ENCODE measurements at places on chromosomes 3 and 15. TPM values are rescaled to one million over a fixed set of nuclear protein-coding genes. Genes with fewer than 3 reads are reported as not detected.

The PDZRN3 gene
- 40.5 TPM for total RNA-seq

The ZNF620 gene
- total RNA-seq: 0.99 TPM

The MESP2 gene
- total RNA-seq: 2.9 TPM

The PIERCE2 gene
- 6.6 TPM for total RNA-seq

The TRPM1 gene
- total RNA-seq: not detected

The ISLR gene
- 163 TPM for total RNA-seq

The CHRM5 gene
- total RNA-seq: not detected

The RGMA gene
- total RNA-seq: 6.1 TPM

The CADM2 gene
- total RNA-seq: not detected

The CLDN16 gene
- total RNA-seq: 0.09 TPM

The GOLGA8H gene
- 0.63 TPM for total RNA-seq

The FGF7 gene
- 97.7 TPM for total RNA-seq

The SPG11 gene
- total RNA-seq: 84.8 TPM

The PRSS50 gene
- total RNA-seq: not detected

The TRH gene
- total RNA-seq: 2.5 TPM

The CASR gene
- not detected for total RNA-seq

The CACNA1D gene
- 1.9 TPM for total RNA-seq

The ITIH1 gene
- total RNA-seq: not detected

The MKRN2OS gene
- not detected for total RNA-seq

The SPINT1 gene
- not detected for total RNA-seq

The WNT5A gene
- total RNA-seq: 42.4 TPM

The TMCO5A gene
- 0.49 TPM for total RNA-seq

The SLC2A2 gene
- not detected for total RNA-seq

The C3orf85 gene
- total RNA-seq: not detected

The SLC28A1 gene
- total RNA-seq: not detected

The RTP1 gene
- total RNA-seq: not detected

The BOC gene
- total RNA-seq: 16.9 TPM

The TM4SF18 gene
- total RNA-seq: 1.3 TPM

The ANKDD1A gene
- 2.9 TPM for total RNA-seq

The DAPK2 gene
- total RNA-seq: 3.7 TPM

The DPPA2 gene
- total RNA-seq: not detected

The FOXB1 gene
- total RNA-seq: not detected

The PRR20G gene
- not detected for total RNA-seq

The LAMB2 gene
- total RNA-seq: 202 TPM

The CPNE9 gene
- total RNA-seq: not detected

The SHC4 gene
- total RNA-seq: 2.2 TPM

The FRG2C gene
- not detected for total RNA-seq

The GRAMD1C gene
- 12.1 TPM for total RNA-seq

The SLC38A3 gene
- not detected for total RNA-seq
